ENCODE measurements at places on chromosomes 12 and 14.

GRCh38 chr14:84001023-84001422, 1528.9 kb upstream of the FLRT2 start:
- DNase-seq = no peak

- no peak for DNase-seq
Measured at GRCh38 chr12:93149229-93149628, 220.1 kb upstream of the EEA1 start.

DNA sequence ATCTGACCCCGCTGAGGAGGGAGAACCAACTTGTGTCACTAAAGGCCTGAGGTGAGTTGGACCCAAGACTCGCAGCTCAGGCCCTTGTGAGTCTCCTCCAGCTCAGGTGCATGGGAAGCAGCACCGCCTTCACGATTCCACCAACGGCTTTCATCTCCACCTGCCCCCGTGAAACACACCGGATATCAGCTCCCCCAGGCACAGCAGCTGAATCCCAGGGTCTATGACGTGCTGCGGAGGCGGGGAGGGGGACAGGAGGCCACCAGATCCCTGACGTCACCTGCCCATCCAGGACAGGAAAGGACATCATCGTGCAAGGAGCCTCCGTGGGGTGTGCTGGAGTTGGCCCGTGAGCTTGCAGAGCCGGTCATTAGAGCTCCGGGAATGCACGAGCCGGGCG, 18.5 kb upstream of the SFSWAP start:
- no peak for DNase-seq

GRCh38 chr12:106112145-106112821, 26.5 kb downstream of the NUAK1 start:
- peak; percentile 26 for DNase-seq

DNA sequence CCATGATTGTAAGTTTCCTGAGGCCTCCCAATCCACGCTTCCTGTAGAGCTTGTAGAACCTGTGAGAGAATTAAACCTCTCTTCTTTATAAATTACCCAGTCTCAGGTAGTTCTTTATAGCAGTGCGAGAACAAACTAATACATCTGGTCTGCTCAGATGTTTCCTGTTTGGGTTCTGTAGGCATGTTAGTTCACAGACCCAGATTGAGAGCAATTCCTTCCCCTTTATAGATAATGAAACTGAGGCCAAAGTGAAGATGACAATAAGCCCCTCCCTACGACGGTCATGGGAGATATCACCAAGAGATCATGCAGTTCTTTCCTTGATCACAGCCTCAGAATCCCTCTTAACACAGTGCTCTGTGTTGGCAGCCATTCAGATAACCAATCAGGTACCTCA, 76.5 kb upstream of the CLMN start:
- no peak for DNase-seq

DNA sequence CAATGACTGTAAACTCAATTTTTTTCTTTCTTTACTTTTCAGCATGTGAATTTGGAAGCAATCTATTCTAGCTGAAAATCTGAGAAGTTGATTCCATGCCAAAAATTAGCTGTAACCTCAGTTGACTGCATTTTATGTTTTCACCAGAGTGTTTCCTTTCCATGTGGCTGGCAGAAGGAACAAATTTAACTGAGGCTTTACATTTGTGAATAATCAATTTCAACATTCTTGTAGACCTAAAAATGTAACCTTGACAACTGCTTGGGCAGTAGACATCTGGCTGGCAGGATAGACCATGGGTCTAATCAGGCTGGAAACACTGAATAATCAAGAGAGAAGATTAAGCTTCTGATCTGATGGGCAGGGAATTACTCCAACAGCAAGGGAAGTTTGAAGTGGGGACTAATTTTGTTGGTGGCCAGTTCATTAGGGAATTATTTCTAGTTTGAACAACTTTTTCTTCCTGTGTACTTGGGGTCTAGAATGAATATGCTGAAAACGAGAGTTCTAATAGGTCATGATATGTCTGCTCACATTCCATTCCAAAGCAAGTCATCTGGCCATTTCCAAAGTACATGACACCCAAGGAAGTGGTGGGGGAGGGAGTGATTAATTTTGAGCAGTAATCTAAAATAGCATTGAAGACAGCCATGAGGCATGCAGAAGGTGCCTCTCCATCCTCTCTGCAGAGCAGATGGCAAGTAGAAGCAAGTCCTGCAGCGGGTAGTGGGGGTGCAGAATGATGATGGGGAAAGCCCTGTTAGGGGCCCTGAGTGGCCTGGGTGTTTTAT, 68.2 kb downstream of the ATP23 start:
- DNase-seq = peak; percentile 36

DNA sequence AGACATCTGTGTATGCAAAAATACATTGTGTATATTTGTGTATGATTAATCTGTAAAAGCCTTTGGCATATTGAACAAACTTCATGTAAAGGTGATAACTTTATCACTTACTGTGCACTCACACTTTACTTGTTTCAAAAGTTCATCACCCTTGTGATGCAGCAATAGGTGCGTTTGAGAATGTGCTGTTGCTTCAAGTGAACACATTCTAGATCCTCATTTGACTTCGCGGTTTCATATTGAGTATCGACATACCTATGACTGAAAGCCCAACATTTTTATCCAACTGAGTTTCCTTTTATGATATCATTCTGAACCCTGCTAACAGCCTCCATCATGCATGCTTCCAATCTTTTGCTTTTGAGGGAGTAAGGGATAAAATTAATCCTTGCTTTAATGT, 1086.9 kb downstream of the TMEM121 start:
- DNase-seq = no peak

DNA sequence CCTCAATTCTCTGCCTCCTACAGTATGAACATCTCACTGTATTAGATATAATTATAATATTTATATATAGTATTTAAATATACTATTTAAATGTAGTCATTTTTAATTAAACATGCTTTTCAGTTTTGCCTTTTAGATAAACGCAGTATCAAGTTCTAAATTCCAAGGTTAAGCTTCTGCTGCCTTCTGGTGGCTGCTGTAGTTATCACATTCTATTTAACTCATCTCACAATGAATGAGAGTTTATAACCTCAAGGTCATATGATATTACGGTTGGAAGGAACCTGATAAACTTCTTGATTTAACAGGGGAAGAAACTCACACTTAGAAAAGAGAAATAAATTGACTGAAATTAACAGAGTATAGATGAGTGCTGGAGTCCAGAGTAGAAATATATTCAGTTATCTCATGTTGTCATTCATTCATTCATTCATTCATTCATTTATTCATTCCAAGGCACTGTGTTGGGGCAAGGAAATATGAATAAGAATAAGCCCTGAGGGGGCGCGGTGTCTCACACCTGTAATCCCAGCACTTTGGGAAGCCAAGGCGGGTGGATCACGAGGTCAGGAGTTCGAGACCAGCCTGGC, 31.9 kb downstream of the GUCY2C start:
- peak; percentile 9 for DNase-seq

DNA sequence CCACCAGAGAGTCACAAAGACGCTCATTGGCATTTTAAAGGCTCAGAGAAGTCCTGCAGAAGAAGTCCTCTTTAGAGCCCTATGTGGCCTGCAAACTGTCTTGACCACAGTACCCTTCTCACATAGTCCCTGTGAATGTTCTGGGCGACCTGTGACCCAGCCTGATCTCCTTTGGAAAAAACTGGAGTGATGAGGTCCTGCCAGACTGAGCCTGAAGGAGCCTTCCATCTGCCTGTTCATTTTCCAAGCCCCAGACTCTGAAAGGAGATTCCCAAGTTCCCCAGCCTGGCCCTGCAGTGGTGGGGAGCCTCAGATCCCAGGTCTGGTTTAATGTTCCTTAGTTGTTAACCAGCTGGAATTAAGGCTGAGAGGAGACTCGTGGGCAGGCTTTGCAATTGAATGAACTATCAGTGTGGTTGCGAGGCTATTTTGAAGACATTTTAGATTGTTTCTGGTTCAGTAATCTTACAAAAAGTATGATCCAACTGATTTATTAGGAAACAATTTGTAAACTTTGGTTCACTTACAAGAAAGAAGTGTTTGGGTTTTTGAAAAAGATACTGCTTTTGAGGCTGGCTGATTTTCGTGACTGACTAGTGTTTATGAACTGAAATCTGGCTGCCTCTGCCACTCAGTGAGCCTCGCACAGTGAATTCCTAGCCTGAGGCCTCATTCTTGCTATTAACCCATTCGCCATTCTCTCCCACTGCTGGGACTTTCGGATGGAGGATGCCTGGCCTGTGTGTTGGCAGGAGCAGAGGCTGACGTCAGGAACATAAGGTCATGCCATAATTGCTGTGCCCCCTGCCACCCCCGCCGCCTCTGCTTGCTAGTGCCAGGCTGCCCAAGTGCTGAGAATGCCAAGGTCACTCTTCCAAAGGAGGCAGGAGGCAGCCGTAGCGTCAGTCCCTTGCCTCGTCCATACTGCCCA, 249.0 kb downstream of the CACNA1C start:
- peak; percentile 63 for DNase-seq

DNA sequence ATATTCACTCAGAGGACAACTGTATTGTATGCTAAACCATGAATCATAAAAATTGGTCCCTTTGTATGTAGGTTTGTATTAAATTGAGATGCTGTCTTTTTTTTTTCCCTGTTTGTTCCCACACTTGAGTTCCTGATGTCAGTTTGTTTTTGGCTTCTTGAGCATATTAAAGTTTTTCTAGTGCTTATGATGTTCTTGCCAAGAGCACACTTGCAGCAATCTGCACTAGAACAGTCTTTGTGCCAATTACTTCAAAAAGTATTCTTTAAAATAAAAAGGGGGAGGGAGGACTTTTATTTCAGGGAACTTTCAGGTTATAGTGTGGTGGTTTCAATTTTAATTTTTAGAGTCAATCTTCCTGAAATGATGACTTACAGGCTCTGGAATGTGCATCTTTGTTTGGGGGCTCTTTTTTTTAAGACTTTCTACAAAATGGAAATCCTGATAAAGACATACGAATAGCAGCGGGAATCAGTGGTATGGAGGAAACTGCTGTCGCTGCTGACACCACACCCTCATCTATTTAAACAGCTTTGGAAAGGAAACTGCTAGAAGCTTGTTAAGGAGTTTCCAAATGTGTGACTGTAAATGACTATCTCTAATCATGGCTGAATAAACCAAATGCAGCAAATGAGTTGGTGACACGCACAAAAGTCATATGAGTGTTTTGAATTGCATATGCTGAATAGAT, 188.6 kb downstream of the EGLN3 start:
- peak; percentile 25 for DNase-seq

- DNase-seq = no peak
Measured at GRCh38 chr14:89720076-89720687, 234.3 kb downstream of the EFCAB11 start.

GRCh38 chr12:109680264-109681005, 33.2 kb upstream of the FAM222A start:
- DNase-seq = no peak

DNA sequence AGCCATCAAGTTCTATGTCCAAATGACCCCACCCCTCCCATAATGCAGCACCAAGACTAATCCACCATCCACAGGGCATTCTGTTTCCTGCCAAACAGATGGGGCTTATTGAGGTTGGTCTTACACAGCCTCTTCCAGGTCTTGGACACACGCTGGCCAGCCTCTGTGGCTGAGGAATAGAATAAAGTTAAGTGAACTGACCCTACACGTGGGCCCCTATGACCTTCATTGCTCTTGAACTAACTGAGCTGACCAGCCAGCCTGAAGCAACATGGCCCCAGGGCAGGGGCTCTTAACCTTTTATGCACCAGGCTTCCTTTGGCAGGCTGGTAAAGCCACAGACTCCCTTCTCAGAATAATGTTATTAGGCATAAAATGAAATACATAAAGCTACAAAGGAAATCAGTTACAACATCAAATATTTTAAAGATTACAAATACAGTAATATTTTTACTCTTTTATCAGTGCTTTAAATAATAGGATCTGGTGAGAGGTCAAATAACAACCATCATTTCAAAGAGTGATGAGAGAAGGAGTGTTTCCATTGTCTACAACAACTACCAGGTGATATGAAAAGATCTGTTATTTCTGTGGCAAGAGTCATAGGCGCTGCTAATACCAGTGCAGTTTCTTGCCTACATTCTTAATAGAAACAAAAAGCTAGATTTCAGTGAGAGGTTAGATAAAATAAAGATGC, 192.9 kb upstream of the NUDT4 start:
- DNase-seq = no peak

- DNase-seq = peak; percentile 87
Measured at GRCh38 chr12:85076688-85077430, 40.7 kb downstream of the LRRIQ1 start.

- no peak for DNase-seq
Measured at GRCh38 chr14:64706119-64706592, 1.9 kb downstream of the PLEKHG3 start.

- DNase-seq = no peak
Measured at GRCh38 chr12:111204788-111205241, 164.1 kb downstream of the PHETA1 start.

GRCh38 chr14:54317391-54317790, 79.4 kb upstream of the CDKN3 start:
- DNase-seq = no peak

- DNase-seq = no peak
Measured at GRCh38 chr14:50757702-50758101, 73.3 kb downstream of the NIN start.

- DNase-seq = peak; percentile 65
Measured at GRCh38 chr12:132622437-132623071, 4.0 kb downstream of the P2RX2 start.

GRCh38 chr14:53412819-53413675, 259.9 kb upstream of the DDHD1 start:
- DNase-seq = no peak

- no peak for DNase-seq
Measured at GRCh38 chr12:82958966-82959365, 272.3 kb downstream of the TMTC2 start.

DNA sequence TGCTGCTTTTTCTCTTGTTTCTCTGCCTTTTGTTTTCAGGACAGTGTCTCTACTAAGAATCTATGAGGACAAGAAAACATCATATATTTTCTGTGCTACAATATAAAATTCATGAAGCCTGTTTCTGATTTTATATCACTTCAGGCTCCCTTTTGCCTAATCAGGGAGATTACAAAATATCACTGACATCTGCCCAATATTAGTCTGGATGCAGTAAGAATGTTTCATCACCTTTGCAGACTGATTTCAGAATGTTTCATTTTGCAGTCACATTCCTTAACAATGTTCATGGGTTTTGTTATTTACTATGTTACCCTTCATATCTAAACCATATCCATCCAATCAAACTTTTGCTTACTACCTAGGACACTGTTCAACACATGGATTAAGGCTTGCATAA, 491 bp upstream of the CLEC6A start:
- no peak for DNase-seq

DNA sequence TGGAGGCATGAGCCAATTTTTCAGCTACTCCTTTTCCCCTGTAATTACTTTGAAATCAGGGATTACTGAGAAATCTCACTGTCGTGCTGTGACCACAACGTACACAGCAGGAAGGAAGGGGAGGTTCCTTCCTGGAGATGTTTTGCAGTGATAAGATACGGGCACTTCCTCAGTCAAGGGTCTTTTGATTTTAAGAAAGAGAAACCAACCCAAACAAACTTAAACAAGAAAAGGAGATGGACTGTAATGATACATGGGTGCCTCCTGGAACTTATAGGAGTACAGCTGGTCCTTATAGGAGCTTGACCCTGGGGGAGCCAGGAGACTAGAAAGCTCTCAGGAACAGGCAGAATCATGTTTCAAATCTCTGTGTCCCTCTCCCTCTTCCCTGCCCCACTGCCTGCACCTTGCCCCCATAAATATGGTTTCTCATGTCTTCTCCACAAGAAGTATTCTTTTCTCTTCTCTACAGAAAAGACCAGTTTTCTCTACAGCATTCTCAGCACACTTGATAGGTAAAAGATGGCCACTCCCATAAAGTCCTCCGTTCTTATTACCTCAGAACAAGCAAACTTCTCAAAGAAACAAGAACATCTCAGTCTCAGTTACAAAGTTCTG, 281.1 kb upstream of the AMIGO2 start:
- no peak for DNase-seq

Data from fibroblast of skin of right quadriceps (primary cell).